Activated naive CD8-positive, alpha-beta T cell treated with anti-CD3 and anti-CD28 coated beads, Interleukin-2, amount 50 U/mL, for 24 hours (primary cell): ENCODE measurements at places on chromosomes 2 and 18.

- DNase-seq: no peak
Measured at GRCh38 chr2:144670080-144670479, 150.2 kb upstream of the ZEB2 start.

DNA sequence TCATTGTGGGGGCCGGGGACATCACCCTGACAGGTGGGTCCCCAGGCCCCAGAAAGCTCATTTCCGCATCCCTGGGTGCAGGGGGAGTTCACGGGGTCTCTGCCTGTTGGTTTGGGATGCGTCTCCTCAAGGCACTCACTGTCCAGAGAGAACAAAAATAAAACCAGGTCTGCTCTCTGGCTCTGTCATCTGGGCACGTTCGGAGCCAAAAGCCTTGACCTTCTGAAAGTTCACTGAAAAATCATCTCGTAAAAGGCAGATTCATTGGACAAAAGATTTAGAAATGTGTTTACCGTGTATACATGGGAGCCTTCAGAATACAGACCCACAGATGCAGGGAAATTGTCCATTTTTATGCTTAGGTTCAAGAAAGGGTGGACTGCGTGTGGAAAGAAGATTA lies 26.6 kb downstream of the MLPH start:
- DNase-seq: no peak

DNA sequence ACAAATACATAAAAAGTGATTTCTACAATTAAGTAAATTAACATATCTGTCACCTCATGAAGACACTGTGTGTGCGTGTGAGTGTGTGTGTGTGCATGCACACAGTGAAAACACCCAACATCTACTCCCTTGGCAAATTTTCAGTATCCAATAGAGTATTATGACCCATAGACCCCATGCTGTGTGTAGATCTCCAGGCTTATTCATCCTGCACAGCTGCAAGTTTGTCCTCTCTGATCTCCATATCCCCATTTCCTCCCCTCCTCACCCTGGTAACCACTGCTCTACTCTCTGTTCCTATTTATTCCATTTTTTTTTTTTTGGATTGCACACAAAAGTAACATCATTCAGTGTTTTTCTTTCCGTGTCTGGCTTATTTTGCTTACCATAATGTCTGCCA lies 391.0 kb downstream of the SOX11 start:
- no peak for DNase-seq

GRCh38 chr18:46555724-46556123 lies 101.3 kb downstream of the LOXHD1 start:
- peak; percentile 4 for DNase-seq

DNA sequence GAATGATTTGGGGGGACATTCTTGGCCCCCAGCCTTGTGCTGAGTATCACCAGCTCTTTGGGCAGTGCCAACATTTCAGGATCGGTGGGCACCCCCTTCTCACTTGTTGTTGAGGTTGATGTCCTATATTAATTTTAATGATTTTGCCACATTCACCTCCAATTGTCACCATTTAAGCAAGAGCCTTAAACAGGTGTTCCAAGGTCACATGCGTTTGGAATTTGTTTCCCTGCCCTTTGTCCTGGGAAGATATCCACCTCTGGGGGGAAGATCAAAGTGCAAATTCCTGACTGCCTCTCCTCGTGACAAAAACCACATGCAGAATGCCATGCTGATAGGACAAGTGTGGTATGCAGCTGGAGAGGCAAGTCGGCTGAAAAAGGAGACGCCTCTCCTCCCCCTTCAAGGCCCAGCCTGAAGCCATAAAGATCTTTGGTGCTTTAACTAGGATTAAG lies 72.5 kb upstream of the ID2 start:
- DNase-seq: no peak

GRCh38 chr2:158221063-158222020 lies 119.7 kb downstream of the UPP2 start:
- DNase-seq: no peak

- DNase-seq: no peak
Measured at GRCh38 chr2:7121851-7122250, 204.6 kb downstream of the RNF144A start.

DNA sequence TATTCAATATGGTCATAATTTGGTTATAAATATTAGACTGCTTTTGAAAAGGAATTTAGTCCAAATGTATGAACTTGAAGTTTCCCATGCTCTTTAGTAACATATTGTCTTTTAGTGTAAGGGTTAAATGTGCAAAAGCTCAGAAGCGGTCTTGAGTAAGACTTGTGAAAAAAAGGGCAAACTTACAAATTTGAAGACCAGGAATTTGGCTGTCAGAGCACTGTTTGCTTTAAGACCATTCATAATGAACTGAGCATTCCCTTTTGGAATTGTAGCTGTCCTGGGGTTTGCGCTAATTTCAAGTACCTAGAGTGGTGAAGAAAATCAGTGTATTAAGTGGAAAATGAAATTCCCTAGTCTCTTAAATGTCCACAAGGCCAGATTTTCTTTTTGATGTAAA lies 6.9 kb upstream of the ZEB2 start:
- DNase-seq: no peak

- DNase-seq: no peak
Measured at GRCh38 chr18:3269914-3270299, 8.0 kb downstream of the MYL12B start.

GRCh38 chr2:43300781-43301583 lies 74.6 kb upstream of the ZFP36L2 start:
- no peak for DNase-seq

GRCh38 chr18:72194072-72194471 lies 350.1 kb downstream of the CBLN2 start:
- DNase-seq: no peak

DNA sequence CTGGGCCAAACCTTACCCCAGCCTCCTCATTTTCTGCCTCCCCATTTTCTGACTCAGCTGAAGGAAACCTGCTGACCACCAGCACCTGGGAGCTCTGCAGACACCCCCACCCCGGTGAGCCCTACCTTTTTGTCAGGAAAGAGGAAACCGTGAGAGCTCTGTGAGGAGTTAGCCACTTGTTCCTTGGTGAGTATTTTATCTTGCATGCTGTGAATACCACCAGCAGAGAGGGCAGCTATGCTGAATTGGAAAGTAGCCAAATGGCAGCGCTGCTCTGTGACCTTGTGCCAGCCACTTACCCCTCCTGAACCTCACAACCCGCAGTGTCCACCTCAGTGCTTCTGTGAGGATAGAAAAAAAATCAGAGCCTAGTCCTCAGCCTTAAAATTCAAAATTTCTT lies 2.5 kb downstream of the MPPE1 start:
- DNase-seq: no peak

DNA sequence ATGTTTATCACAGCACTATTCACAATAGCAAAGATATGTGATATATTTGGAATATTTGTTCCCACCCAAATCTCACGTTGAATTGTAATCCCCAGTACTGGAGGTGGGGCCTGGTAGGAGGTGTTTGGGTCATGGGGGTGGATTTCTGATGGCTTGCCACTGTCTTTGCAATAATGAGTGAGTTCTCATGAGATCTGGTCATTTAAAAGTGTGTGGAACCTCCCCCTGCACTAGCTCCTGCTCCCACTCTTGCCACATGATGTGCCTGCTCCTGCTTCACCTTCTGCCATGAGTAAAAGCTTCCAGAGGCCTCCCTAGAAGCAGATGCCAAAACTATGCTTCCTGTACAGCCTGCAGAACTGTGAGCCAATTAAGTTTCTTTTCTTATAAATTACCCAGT lies 72.2 kb upstream of the DYNC1I2 start:
- no peak for DNase-seq

DNA sequence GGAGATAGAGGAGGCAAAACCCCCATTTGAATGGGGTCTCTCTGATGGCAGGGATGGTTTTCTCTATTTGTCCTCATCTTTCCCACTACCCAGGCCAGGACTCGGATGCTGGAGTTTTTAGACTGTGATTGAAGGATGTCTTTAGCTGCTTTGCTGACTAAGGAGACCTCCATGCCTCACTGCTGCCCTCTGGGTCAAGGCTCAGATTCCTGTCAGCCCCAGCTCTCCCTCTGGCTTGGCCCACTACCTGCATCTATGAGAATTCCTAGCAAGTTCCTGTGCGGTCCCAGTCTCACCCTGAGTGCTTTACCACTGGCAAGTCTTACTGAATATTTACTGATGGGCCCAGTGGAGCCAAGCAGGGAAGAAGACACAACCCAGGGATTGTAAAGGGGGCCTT lies 184.0 kb downstream of the CELF4 start:
- no peak for DNase-seq

GRCh38 chr2:129903586-129904425 lies 75.7 kb upstream of the RAB6C start:
- DNase-seq: no peak

GRCh38 chr2:62266433-62267038 lies 70.6 kb downstream of the B3GNT2 start:
- DNase-seq: no peak

DNA sequence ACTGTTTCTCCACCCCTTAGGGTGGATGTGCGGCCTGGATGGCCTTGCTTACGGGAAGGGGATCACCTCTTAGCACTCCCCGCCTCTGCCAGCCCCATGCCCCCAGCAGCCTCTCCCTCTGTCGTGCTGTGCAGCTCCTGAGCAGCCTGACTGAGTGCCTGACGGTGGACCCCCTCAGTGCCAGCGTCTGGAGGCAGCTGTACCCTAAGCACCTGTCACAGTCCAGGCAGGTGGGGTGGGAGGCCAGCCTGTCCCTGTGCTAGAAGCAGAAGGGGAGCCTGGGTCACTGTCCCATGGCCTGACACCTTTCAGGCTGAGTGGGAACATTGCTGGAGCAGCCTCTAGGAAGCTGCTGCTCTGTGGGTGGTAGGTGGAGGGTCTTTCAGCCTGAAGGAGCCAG lies 5.2 kb downstream of the TMEM214 start:
- DNase-seq: no peak

DNA sequence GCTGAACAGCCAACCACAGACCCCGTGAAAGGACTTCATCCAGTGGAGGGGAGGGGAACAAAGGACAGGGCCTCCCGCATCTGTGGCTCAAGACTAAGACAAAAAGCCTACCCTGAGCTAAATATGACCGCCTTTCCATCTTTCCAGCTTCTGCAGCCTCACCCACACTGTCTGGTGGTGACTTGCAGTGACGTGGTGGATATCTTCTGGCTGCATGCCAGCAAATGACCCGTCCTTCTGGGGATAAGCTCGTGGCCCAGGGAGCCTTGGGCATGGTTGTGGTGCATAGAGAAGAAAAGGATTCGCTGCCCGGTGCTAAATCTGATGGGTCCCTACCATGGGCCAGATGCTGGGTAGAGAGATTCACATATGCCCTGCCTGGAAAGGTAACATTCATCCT lies 8.7 kb upstream of the NGEF start:
- no peak for DNase-seq

- no peak for DNase-seq
Measured at GRCh38 chr2:17969661-17970060, 91.2 kb downstream of the KCNS3 start.

DNA sequence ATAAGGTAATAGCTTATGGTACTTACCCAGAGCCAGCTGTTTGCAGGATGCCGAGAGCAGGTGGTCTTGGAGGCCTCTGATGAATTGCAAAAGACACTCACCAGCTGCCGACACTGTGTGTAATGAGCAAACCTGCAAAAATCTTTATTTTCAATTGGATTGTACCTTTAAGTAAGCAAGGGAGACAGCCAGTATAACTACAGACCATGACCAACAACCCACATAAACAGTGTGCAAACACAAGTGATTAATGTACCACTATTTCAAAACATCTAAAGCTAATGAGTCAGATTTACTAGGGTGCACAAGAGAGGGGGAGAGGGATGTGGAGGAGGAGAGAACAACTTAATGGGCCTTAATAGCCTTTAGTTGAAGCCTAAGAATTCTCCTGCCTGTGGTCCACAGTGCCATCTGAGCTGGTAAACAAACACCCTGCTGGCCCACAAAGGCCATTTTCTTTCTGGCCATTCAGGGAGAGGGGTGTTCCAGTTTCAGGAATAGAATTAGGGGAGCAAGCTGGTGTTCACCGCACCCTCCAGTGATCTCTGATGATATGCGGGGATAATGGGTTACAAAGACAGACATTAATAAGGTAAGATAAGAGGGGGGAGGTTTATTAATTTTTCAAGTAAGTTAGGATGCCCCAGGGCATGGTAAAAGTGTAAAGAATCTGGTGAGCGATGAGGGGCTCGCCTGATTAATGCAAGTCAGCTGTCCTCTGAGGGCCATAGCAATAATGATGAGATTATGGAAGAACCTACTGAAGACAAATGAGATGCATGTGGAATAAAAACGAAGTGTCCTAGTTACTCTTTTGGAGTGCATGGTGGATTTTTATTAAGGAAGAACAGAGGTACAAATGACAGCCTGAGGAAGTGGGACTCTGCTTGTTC lies 196.4 kb downstream of the HRH4 start:
- DNase-seq: no peak

DNA sequence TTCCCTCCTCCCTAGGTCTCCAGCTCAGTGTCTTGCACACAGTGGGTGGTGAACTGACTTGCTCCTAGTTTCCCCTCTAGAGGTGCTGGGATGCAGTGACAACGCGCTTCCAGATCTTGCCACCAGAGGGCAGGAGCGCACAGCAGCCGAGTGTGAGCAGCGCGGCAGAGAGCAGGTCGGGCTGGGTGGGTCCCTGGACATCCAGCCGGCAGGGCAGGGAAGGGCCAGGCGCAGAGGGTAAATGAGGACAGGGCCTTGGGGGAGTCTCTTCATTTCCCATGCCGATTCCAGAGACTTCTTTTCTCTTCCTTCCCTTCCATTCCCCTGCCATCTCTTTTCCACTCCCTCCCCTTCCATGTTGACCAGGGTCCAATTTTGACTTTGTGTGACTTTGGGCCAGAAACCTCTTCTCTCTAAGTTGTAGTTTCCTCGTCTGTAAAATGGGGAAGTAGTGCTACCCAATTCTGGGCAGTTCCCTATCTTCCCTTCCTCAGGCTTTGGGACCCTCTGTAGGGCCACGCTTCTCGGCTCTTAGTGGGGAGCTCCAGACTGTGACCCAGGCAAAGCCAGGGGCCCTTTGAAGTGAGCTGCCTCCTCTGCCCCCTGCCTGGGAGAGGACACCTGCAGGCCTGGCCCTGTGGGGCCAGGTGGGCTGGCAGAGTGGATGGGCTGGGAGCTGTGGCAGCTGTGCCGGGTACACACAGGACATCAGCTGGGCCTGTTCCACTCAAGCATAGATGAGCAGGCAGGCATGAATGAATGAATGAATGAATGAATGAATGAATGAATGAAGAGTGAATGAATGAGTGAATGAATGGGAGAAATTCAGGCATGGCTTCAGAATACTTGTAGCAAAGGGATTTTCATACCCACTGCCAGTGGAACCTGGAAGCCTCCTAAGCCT lies 43.3 kb upstream of the TAF1B start:
- peak; percentile 91 for DNase-seq

GRCh38 chr2:230925879-230926765 lies 1.1 kb upstream of the GPR55 start:
- peak; percentile 55 for DNase-seq

DNA sequence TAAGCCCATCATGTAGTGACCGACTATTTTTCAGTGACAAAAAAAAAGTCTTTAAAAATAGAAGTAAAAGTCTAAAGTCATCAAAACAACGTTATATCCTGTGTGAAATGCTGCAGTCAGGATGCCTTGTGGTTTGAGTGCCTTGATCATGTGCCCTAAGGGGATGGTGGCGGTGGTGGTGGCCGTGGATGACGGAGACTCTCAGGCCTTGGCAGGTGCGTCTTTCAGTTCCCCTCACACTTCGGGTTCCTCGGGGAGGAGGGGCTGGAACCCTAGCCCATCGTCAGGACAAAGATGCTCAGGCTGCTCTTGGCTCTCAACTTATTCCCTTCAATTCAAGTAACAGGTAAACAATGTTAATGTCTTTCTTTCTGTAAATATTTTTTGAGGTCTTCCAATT lies at the start of gene CD28:
CD28 (plus strand) TSS at position 237 of the 400 bp plus-strand sequence; CDS start at position 295, 58 bp downstream.
- peak; percentile 87 for DNase-seq

- no peak for DNase-seq
Measured at GRCh38 chr2:8643250-8643995, 38.4 kb upstream of the ID2 start.
